ENCODE measurements at places on chromosomes 16 and 17. TPM values are rescaled to one million over a fixed set of nuclear protein-coding genes. Genes with fewer than 3 reads are reported as not detected.
A peak's percentile ranks its signal among the peaks of the same experiment; 100 is the strongest.

DNA sequence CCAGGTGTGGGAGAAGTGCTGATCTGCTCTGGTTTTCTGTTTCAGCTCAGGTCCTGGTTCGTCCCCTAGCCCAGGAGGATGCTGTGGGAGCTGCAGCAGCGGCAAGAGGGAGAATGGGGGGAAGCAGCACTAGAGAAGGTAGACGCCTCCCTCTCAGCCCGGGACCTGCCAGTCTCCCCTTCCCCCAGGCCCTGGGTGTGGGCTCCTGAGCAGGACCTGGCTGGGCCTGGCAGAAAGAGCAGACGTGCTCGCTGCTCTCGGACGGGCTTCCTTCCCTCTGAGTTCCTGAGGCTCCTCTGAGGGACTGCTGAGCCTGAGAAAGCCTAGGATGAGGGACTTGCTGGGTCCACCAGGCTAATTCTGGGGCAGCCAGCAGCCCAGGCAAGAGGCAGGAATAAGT lies 3.1 kb downstream of the PRCD start:
- DNase-seq = no peak

GRCh38 chr16:75065149-75065505 lies 51.5 kb downstream of the LDHD start:
- no peak for DNase-seq

GRCh38 chr16:2585651-2586081 lies 47.8 kb downstream of the PDPK1 start:
- DNase-seq = peak; percentile 20

GRCh38 chr17:63881935-63882601 lies at the start of gene GH2:
Gene GH2 (minus strand): TSS chr17:63881944. CDS start chr17:63881801, 143 bp downstream.
- peak; percentile 42 for DNase-seq

Gene CCL1
- total RNA-seq = not detected

All from left cardiac atrium (tissue), 4 donors.